ENCODE measurements at places on chromosomes 13 and 19. TPM values are rescaled to one million over a fixed set of nuclear protein-coding genes. Genes with fewer than 3 reads are reported as not detected.
A peak's percentile ranks its signal among the peaks of the same experiment; 100 is the strongest.

DNA sequence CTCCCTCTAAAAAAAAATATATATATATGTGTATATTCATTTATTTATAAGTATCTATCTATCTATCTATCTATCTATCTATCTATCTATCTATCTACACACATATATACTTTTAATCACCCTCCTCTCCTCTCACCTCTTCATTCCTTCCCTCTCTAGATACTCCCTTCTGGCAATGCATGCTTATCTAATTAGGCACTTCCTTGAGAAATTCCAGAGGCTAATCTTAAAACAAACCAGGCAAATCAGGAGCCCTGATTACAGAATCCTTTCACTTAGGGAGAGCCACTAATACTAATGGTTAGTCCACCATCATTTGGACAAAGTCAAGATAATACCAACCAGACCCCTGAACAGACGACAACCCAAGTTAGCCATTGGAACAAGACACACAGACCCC, 17.6 kb downstream of the CD70 start:
- DNase-seq: no peak

DNA sequence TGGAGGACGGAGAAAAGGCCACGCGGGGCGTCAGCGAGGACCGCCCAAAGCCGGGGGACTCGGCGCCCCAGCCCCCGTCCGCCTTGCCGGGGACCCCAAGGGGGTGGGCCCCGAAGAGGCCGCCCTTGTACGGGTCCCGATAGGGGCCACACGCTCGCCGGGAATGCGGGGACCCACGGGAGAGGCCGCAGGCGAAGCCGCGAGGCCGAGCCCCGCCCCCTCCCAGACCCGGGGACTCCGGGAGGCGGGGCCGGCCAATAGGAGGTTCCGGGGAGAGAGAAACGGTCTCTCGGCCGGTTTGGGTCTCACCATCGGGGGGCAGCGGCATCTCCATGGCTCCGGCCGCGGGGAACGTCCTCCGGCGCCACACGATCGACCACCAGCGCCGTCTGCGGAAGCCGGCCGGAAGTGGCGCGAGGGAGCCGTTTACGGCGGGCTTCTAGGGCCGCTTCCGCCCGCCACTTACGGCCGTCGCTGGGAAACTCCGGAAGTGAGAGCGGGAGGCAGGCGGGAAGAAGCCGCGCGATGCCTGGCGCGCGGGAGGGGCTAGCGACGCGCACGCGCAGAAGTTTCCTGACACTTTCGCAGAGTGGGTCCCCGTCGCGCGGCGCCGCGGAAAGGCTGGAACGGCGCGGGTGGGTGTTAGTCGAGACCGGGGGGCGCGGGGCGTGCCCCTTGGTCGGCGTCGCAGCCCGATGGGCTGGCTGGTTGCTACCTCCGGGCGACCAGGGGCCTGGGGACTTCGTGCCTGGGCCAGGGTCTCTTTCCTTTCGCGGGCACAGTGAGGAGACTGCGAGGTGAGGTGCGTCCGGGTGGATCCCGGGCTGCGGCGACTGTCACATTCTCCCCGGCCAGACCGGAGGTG, at the start of gene CHERP:
Gene CHERP (minus strand): TSS at position 393 of the 865 bp plus-strand sequence. CDS start 59 bp downstream, at position 334.
- peak; percentile 96 for DNase-seq

- DNase-seq: no peak
Observed at GRCh38 chr13:21361706-21362105, 97.4 kb downstream of the ZDHHC20 start.

Gene RASIP1
- 15.3 TPM for total RNA-seq

- no peak for DNase-seq
Observed at GRCh38 chr13:95924389-95924994, 128.7 kb downstream of the UGGT2 start.

DNA sequence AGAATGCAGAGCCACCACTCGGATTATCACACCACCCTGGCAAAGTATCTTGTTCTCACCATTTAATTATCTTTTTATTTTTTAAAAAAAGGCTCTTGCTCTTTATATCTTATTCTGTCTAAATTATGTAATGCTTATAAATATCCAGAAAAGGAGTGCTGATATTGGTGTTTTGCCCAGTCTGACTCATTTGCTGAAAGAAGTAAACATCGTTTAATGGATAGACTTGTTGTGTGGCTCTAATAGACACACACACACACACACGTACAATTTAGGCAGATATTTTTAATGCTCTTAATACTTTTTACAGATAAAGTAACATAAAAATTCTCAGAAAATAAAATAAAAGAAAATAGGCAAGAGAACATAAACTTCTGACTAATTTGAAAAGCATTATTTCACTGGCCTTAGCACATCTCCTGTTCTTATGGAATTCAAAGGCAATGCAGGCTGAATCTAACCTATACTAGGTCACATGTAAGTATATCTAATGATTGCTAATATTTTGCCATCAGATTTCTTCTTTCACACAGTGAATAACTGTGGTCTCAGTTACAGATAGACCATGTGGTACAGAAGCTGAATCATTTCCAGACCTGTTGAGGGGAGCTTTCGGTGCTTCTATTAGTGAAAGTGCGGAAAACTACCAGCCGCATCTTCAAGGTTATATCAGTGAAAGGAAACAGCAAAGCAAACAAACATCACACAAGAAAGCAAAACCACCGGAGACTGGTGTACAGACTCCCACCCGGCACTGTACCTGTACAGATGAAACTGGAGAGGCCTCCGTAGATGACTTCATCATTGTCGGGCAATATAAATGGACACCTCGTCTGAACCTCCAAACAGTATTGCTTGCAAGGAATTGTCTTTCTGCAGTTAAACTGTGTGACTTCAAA, 642.1 kb upstream of the ARGLU1 start:
- no peak for DNase-seq

DNA sequence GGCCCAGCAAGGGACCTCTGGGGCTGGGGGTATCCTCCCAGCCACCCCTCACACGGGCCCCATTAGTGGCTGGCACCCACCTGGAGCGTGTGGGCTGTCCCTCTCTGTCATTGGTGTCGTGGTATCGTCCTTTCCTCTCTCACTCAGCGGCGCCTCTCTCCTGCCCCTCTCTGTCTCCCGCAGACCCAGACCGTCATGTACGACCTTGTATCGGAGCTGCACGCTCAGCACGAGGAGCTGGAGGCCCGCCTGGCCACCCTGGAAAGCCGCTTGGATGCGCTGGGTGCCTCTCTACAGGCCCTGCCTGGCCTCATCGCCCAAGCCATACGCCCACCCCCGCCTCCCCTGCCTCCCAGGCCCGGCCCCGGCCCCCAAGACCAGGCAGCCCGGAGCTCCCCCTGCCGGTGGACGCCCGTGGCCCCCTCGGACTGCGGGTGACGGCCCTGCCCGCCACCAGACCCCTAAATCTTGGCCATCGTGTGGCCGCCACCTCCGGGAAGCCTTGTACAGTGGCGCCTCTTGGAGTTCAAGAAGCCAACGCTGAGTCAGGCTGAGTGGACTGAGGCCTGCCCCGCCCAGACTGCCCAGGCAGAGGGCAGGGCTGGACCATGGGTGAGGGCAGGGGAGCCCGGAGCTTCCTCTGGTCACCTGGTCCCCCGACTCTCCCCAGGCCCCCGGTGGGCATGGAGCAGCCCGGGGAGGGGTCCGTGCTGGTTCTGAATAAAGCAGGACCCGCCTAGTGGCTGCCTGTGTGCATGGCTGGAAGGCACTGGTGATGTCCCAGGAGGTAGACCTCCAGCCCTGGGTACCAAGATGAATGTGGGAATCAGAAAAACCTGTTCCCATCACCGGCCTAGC, 9.8 kb upstream of the ARRDC2 start:
- no peak for DNase-seq

- DNase-seq: no peak
Observed at GRCh38 chr13:60165391-60166099, 1.8 kb upstream of the DIAPH3 start.

Gene SYCN
- not detected for total RNA-seq

Gene DPF1
- not detected for total RNA-seq

DNA sequence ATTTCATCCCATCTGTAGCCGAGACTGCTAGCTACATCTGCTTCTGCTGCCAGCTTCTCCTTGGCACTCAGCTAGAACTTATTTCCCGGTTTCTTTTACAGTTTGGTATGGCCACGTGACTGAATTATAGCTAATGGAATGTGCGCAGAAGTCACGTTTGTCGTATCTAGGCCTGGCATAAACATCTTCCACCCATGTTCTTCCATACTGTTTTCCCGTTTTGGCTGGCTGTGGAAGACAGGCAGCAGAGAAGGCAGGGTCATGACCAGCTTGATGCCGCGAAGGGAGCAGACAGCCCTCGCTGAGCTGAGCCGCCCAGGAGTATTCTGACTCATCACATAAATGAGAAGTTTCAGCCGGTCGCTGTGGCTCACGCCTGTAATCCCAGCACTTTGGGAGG, 186.7 kb downstream of the RFC3 start:
- no peak for DNase-seq

Gene VSTM2B
- not detected for total RNA-seq

- DNase-seq: no peak
Observed at GRCh38 chr19:45150751-45151281, 10.0 kb downstream of the NKPD1 start.

Gene SLC7A9
- total RNA-seq: not detected

DNA sequence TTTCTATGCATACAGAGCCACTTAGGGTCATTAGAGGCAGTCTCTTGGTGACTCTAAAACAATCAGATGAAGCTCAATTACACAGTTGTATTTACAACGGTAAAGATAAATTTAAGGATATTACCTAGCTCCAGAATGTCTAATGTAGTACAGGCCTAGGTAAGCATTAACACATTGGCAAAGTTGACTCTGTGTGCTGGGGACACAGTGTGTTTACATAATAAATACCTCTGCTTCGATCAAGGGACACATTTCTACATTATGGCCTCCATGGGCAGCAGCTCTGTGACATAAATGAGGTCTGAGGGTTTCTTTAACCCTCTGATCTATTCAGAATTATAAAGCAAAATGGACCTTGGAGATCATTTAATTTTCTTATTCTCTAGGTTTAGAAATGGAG, 74.7 kb downstream of the SERP2 start:
- DNase-seq: no peak

GRCh38 chr19:6278740-6279619, 795 bp downstream of the MLLT1 start:
- DNase-seq: no peak

- DNase-seq: no peak
Observed at GRCh38 chr13:96684469-96684868, 309.8 kb downstream of the OXGR1 start.

Gene MISP
- not detected for total RNA-seq

Gene CEACAM19
- total RNA-seq: 4.4 TPM

Gene ZNF85
- 2.8 TPM for total RNA-seq

Gene ACP4
- not detected for total RNA-seq

DNA sequence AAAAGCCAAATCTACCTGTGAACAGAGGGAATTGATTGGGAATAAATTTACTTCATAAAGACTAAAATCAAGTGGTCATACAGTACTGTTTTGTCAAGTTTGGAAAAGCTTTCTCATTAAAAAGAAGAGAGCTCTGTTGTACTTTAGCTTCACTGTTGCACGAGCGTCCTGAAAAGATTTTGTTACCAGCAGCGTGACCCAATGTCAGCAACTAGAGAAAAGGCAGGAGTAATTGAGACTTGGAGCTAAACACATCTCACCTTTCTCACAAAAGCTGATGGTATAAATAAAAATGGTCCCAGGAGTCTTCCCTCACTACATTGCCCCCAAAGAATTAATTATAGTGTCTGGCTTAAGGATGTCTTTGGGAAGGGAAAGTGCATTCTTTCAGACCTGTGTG, 613.7 kb downstream of the OLFM4 start:
- DNase-seq: no peak

Gene STOML3
- total RNA-seq: not detected

DNA sequence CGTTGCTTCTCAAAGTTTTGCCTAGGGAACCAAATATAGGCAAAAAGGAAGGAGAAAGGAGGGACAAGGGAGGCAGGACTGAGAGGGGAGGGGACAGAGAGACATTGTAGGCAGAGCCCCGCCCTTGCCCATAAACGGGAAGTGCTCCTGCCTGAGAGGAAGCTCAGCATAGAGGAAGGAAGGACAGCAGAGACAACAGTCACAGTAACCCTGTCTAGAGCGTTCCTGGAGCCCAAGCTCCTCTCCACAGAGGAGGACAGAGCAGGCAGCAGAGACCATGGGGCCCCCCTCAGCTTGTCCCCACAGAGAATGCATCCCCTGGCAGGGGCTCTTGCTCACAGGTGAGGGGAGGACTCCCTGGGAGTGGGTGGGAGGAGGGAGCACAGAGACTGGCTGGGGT, at the start of gene CEACAM21:
Gene CEACAM21 (plus strand): TSS at position 169 of the 400 bp plus-strand sequence. CDS start 109 bp downstream, at position 278.
- peak; percentile 30 for DNase-seq

GRCh38 chr19:13054626-13055212, 47.9 kb downstream of the LYL1 start:
- no peak for DNase-seq

Gene ZNF284
- total RNA-seq: 1.8 TPM

Gene CLDN10
- total RNA-seq: 0.25 TPM

Gene ZNF563
- total RNA-seq: 4.8 TPM

DNA sequence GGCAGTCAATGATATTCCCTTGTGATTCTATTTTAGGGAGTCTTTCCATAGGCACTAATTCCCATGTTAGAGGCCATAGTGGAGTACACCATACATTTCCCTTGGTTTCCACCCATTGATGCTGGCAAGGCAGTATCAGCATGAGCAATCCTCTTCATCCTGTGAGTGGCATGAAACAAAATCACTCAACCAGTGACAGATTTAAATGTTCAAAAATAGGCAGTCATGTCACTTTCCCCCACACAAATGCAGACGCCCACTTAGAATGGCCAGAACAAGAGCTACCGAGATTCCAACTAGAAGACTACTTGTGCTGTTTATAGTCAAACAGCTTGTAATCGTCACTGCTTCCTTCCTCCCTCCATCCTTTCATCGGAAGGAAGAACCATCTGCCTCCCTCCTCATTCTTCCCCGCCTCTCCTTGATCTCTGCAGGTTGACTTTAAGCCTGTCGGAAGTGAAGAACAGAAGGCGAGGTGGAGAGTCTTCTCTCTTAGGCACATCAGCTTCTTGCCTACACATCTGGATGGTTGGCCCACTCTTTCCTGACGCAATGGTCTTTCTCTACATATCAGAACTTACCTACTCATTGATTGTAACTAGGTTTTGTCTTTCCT, 22.6 kb downstream of the RASL11A start:
- DNase-seq: no peak

Gene WDR87
- not detected for total RNA-seq

DNA sequence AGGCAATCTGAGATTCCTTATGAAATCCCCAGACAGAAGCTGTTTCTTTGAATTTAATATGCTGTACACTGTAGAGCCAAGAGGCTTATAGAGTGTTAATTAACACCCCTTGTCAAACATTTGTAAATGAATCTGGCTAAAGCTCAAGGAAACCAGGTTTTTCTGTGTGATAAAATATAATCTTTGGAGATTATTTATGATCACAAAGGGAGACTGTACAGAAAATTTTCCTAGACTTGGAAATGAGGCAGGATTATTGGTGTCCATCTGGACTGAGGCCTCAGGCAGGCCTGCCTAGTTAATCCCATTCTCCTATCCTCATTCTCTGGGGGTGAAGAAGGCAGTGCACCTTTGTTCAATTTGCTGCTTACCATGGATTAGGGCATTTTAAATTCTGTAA, 17.8 kb downstream of the KL start:
- DNase-seq: no peak

Measured in heart right ventricle (tissue), 16 donors.